ENCODE measurements at places on chromosomes 4 and X.

GRCh38 chr4:130306566-130306965 is 1210.6 kb downstream of the C4orf33 start:
- no peak for DNase-seq

- no peak for DNase-seq
Observed at GRCh38 chr4:123835831-123836590, 439.4 kb downstream of the SPRY1 start.

DNA sequence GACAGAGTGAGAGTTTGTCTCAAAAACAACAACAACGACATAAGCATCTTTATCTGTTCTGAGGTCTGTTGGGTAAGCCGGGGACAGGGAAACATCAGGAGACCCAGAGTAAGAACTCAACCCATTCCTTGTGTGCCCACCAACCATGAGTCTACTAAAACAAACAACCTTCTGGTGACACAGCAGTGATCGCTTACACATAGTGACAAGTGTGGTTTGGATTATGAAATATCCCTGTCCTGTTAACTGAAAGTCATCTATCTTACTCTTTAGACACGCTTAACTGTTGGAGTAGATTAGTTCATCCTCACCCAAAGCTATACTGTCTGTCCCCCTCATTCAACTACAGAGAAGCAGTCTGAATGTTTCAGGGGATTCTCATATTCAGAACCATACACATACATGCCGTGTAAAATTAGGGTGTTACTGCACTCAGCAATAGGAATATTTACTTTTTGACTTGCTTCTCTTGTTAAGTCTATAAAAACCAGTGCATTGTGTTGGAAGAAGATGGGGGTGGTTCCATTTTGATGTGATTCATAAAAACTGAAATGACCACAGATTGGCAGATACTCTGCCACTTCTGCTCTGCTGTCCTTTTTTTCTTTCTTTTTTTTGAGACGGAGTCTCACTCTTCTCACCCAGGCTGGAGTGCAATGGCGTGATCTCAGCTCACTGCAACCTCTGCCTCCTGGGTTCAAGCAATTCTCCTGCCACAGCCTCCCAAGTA is 27.4 kb downstream of the PHKA2 start:
- DNase-seq, result no peak

DNA sequence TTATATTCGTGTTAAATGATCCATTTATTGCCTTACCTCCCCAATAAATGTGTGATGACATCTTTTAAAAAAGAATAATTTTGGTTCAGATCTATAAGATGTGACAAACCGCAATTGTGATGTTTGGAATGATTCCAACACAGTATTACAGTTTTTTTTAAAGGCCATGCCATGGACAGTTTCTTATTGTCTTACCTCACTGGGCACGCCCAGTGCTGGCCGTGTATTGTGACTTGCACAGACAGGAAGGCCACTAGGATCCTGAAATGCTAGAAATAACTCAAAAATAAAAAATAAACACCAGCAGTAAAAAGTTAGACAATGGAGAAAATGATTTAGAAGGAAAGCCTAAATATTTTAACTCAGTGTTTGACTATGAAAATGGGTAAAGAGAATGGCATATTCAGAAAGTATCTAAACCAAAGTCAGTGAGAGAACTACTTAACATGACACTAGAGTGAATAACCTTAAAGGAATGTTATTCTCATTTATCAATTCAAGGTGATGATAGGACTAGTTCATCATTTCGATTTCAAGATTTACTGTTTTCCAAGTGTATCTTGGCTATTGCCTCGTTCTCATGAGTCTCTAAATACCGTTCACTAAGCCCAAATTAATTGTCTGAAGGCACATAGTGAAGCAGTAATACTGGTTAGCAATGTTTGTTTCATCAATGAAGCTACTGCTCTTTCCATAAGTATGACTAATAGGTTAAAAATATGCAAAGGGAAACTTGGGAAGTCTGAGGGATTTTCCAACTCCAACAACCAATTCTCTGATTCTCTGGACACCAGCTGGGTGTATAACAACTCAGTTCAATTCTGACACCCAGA is 46.1 kb upstream of the VEGFC start:
- no peak for DNase-seq

DNA sequence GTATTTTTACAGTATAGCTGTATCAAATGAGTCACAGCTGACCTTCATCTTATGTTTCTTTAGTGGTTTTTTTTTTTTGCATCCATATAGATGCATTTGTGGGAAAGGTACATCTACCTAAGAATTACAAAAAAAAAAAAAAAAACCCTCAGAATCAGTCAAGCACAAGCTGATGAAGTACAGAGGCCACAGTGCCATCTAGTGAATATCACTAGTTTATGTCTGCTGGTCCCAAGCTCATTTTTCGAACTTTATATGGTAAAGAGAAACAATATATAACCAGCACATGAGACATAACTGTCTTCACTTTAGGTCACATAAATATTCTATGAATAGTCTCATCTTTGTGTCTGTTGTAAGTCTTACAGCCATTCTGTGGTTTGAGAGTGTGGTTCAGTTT is 220.1 kb downstream of the DLG3 start:
- peak; percentile 35 for DNase-seq

DNA sequence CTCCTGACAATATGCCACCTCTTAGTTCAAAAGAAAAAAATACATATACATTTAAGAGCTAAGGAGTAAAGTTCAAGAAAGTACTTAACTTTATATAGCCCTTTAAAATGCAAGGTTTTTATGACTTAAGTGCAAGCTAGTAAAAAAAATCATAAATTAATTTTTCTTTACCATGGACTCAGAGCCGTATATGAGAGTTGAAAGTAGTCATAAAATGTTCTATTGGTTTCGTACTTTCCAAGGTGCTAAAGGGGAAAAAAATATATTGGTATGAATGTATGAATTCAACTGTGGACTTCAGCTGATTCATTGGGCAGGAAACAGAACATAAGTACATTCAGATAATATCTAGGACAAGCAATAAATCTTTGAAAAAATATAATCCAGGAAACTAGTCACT is 869.8 kb upstream of the AGA start:
- DNase-seq, result no peak

DNA sequence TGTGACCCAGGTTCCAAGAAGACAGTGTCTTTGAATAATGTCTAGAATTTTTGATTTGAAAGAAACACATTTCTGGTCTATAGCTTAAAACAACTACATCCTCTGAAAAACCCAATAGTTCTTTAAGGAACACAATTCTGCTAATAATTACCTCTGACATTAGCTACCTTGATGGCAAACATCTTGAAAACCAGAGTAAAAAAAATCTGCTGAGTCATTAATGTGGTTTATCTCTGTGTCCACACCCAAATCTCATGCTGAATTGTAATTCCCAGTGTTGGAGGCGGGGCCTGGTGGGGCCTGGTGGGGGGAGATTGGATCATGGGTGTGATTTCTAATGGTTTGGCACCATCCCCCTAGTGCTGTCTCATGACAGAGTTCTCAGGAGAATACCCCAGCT is 1233.8 kb downstream of the NLGN4X start:
- no peak for DNase-seq
